ENCODE measurements at places on chromosomes 3 and 15.
A peak's percentile ranks its signal among the peaks of the same experiment; 100 is the strongest.

DNA sequence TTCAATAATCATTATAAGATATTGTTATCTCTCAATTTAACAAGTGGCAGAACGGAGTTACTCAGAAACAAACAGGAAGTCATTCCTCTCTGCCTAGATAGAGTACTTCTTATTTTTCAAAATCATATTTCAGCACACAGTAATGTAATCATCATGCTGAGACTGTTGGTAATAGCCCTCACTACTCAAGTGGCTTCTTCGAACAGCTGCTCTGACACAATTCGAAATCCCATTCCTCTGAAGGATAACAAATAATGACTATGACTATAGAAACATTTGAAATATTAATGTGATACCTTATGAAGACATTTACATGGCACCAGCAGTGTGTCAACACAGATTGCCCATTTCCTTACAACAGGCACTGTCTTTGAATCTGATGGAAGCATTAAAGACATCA is 1249.8 kb downstream of the NSUN3 start:
- no peak for DNase-seq

DNA sequence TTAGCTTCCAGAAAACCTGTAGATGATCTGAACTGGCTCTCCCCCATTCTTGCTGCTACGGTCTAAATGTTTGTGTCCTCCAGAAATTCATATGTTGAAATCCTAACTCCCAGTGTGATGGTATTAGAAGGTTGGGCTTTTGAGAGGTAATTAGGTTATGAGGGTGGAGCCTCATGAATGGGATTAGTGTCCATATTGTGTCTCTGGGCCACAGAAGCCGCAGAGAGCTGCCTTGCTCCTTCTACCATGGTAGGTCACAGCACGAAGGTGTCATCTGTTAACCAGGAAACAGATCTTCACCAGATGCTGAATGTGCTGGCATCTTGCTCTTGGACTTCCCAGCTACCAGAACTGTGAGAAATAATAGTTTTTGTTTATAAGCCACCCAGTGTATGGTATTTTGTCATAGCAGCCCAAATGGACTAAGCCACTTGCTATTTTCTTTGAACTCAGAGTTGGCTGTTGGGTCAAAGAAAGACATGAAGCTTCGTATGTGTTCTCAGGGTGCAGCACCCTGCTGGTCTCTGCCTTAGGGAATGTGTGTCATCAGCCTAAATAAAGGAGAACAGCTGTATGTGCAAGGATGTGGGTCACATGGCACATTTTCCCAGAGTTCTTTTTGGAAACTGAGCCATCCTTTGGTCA is 317.5 kb upstream of the SLCO3A1 start:
- DNase-seq = no peak

- no peak for DNase-seq
Observed at GRCh38 chr3:151697496-151697895, 36.2 kb upstream of the AADACL2 start.

- DNase-seq = no peak
Observed at GRCh38 chr15:90903733-90904536, 833 bp downstream of the MAN2A2 start.

- DNase-seq = no peak
Observed at GRCh38 chr15:55257938-55258337, 31.7 kb downstream of the RAB27A start.

GRCh38 chr3:72123908-72124441 is 339.0 kb upstream of the PROK2 start:
- DNase-seq = no peak

DNA sequence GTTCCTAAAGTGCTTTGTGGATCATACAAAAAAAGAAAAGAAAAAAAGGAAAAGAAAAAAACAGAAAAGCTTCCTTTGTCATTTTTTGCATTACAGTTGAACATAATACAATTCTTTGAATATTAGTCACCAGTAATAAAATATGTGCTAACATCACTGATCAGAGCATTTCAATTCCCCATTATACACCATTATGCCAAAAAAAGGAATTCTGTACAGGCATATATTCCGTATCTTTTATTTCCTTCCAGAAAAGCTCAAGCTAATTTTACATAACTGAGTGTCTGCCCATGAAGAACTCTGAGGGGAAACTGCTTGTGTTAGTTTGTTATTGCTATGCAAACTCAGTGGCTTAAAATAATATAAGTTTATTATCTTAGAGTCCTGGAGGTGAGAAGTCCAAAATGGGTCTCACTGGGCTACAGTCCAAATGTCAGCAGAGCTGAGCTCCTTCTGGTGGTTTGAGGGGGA is 377.9 kb downstream of the GAP43 start:
- no peak for DNase-seq

GRCh38 chr3:32817558-32818228 is at the start of gene TRIM71:
Gene TRIM71 (plus strand): TSS chr3:32817997. CDS start chr3:32818081, 84 bp downstream.
- no peak for DNase-seq

GRCh38 chr3:52043750-52044149 is 12.6 kb downstream of the DUSP7 start:
- DNase-seq = no peak

GRCh38 chr3:149448331-149448831 is 26.1 kb upstream of the TM4SF4 start:
- peak; percentile 16 for DNase-seq

DNA sequence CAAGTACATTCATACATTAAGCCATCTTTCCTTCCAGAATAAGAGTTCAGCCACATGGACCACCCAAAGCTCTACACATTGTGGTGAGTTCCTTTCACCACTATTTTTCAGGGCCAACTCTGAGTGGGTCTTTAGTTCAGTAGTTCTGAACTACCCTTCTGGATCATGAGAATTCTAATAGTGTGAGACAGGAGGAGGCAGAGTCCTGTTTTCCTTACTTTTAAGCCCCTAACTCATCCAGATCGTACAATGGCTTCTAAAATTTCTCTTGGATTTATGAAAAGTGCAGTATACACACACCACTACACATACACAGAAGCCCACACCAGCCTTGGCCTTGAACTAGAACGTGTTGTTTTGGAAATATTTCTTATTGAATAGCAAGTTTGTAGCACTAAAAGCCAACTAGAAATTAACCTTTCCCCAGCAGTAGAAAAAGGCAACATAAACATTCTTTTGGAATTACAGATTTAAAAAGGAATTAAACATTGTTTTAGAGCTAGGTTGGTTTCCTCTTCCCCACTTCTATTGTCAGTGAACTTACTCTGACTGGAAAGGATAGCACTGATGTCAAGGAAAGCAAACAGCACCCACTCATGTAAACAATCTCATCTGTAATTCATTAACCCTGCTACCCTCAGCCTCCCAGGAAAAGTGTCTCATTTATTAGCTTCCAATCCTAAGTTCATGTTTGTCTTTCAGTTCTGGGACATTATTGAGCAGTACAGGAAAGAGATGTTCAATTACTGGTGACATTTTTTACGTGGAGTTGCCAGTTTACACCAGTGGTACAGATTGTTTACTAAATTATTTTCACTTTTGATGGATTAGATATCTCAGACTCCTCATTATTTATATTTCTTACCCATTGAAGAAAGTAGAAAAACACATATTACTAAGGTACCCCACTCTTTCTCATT is 95.7 kb upstream of the AGTR1 start:
- no peak for DNase-seq

GRCh38 chr3:12401208-12401607 is 83.1 kb upstream of the TSEN2 start:
- DNase-seq = no peak

DNA sequence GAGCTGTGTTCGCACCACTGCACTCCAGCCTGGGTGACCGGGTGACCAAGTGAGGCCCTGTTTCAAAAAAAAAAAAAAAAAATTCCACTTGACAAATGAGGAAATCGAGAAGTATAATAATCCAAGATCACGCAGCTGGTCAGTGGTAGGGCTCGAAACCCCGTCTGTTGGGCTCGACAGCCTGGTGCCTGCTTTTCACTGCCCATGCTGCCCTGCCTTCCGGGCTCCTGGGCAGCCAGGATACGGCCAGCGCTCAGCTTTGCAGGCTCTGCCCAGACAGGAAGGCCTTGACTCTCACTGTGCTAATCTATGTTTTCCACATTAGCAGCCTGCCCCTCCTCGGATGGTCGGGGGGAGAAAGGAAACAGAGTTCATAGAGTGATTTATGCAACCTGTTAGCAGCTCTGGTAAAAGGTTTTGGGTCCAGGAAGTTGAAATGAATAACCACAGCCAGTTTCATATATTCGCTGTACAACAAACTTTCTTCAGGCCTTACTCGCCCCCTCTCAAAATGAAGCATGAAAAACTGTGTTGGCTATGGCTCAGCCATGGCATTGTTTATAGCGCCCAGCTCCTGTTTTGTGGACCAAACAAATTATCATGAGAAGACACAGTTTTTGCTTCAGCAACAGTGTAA is 108.8 kb downstream of the XXYLT1 start:
- no peak for DNase-seq

- no peak for DNase-seq
Observed at GRCh38 chr3:176920766-176921160, 276.5 kb downstream of the TBL1XR1 start.

- DNase-seq = no peak
Observed at GRCh38 chr15:89628806-89629715, 26.2 kb downstream of the KIF7 start.

GRCh38 chr3:23926246-23926645 is 9.3 kb downstream of the RPL15 start:
- DNase-seq = no peak

DNA sequence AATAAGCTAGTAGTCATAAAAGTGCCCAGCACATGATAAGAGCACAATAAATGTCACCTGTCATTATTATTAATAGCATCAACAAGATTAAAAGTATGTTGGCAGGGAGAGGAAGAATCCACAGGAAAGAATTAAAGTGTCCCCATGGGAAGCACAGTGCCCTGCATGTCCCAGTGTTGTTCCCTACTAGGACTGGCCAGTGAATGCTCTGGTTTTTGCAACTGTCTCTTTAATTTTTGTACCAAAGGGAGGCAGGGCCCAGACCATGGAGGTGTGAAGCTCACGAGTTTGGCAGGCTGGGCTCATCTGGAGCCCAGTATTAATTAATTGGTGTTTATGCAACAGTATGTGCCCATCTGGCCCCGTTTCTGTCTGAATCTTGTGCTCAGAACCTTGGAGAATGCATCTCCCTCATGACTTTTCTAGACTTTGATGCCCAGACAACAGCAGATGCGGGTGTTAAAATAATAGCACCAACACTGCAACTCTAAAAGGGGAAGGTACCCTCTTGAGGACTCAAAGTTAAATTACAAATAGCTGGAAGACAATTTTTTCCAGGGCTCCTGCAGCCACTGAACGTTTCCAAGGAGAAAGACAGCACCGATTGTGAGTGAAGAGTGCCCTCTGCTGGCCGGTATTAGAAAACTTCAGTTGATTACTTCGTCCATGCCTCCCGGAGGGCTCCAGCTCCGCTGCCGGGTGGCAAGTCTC is 71.9 kb upstream of the SPATA12 start:
- no peak for DNase-seq

GRCh38 chr15:52143873-52144272 is 31.3 kb upstream of the BCL2L10 start:
- no peak for DNase-seq

GRCh38 chr15:59993950-59994401 is 10.1 kb upstream of the FOXB1 start:
- no peak for DNase-seq

- DNase-seq = no peak
Observed at GRCh38 chr3:120028271-120029047, 65.8 kb downstream of the GSK3B start.

GRCh38 chr3:75906555-75907112 is 121.3 kb upstream of the ZNF717 start:
- DNase-seq = no peak

DNA sequence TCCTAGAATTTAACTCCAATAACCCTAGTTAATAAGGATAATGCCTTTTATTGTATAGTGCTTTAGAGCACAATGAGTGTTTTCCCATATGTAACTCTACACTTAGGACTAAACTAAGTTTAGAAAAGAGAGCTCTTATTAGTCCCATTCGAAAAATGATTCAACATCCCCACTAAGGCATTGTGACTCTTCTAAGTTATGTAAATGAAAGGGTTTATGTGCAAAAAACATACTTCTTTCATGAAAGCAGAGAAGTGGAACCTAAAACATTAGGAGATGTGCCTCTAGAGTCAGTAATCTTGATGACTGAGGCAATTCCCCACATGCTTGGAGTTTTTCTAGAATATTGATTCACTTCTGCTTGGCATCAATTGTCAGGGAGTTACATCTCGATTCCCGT is 344.1 kb upstream of the ZNF717 start:
- no peak for DNase-seq

DNA sequence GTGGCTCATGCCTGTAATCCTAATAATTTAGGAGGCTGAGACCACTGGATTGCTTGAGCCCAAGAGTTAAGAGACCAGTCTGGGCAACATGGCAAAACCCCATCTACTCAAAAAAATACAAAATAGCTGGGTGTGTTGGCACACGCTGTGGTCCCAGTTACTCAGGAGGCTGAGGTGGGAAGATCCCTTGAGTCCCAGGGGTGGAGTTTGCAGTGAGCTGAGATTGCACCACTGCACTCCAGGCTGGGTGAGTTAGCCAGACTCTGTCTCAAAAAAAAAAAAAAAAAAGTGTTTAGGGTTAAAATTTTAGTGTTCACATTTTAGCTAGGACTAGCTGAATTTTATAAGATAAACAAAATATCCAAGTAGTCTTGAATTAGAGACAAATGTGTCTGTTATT is 1340.1 kb upstream of the EPHA6 start:
- DNase-seq = no peak

- DNase-seq = no peak
Observed at GRCh38 chr3:162897291-162897690, 1400.7 kb downstream of the OTOL1 start.

- DNase-seq = no peak
Observed at GRCh38 chr15:49898575-49899283, 220.3 kb downstream of the ATP8B4 start.

- no peak for DNase-seq
Observed at GRCh38 chr15:72372361-72372760, 3.5 kb downstream of the HEXA start.

DNA sequence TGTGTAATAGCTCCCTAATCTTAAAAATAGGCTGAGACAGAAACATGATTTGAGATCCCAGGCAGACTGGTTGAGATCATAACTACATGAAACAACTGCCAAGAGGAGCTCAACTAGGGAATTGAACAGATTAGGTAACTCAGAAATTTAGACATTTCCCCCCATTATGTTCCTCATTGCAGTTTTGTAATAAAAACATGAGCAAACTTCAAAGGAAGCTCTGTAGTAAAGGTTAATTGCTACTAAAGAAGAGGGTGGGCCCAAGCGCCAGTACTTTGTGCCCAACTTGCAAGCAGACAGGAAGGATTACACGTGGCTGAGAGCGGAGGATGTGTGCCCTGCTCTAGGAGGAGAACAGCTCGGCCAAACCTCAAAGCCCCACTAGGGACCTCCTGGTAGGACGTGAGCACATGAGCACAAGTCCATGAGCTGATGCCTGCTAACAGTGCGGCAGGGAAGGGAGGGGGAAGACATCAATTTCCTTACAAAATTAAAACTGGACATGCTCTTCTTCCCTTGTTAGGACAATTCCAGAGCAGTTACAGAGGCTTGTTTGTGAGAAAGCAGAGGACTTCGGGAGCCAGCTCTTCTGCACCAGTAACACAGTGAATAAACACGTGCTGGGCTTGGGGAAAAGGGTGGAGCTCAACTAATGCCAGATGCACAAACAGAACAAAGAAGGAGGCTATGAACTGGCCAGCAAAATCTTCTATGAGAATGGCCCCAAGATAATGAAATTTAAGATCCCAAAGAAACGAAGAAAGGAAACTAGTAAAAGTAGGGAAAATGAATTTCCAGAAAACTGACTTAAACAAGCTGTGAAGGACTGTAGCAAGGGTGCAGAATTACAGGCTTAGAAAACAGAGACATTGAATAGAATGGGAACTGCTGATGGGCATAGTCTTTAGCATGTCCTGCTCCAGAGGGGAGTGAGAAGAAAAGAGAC is 275.5 kb downstream of the MECOM start:
- no peak for DNase-seq
